ENCODE measurements at places on chromosomes 1 and 21.

- no peak for DNase-seq
Measured at GRCh38 chr1:198845271-198845670, 206.4 kb downstream of the PTPRC start.

GRCh38 chr1:160081261-160081936 is at the start of gene KCNJ9:
KCNJ9 (plus strand) TSS chr1:160081538; CDS start chr1:160084031, 2,493 bp downstream.
- DNase-seq, result no peak

DNA sequence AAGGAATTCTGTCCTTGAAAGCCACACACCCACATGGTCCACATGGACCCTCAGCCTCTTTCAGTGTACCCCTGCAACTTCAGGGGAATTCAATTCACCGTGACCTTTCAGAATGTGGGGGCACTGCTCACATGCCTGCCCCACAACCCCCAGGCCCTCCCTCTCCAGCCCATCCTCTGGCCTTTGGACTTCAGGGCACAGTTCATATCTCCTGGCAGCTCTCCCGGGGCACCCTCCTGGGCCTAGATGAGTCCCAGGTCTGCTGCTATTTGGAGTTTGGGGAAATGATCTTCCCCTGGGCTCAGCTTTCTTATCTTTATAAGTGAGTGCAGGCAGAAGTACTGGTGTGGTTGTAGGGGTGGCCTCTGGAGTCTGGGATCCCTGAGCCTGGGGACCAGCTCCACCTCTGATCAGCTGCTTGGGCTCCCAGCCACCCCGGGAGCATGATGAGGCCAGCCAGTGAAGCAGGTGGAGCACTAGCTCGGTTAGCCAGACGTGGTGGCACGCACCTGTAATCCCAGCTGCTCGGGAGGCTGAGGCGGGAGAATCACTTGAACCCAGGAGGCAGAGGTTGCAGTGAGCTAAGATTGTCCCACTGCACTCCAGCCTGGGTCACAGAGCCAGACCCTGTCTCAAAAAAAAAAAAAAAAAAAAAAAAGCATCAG is 15.8 kb downstream of the C1orf167 start:
- no peak for DNase-seq

DNA sequence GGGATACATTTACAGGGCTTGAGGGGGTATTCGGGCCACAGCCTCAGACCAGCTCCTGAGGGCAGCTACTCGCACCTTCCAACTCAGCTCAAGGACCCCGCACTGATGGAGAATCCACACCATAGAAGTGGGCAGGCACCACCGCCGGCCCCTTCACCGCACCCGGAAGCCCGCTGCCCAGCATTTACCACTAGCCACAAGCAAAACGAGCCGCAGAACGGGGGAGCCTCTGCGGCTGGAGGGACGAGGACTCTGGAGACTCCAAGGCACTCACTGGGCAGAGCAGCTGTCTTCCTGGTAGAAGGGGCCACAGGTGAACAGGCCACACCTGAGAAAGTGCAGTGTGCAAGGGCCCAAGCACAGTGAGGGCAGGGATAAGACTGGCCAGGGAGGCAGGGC is 5.4 kb downstream of the UBE2J2 start:
- DNase-seq, result no peak

DNA sequence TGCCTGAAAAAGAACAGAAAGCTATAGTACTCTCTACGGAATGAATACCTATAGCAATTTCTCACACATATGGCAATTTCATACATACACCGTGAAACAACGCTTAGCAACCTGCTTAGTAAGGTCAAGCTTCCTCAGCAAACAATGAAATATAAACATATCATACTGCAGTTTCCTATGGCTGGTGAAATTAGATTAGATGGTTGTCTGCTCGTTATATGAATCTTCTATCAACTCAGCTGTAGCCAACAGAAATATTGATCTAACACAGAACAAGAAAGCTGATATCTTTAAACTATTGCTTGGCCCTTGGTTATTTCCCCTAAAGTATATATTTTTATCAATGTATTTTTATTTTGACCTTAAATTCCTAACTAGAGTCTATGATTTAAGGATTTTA is 187.8 kb downstream of the SLC44A5 start:
- DNase-seq, result no peak

DNA sequence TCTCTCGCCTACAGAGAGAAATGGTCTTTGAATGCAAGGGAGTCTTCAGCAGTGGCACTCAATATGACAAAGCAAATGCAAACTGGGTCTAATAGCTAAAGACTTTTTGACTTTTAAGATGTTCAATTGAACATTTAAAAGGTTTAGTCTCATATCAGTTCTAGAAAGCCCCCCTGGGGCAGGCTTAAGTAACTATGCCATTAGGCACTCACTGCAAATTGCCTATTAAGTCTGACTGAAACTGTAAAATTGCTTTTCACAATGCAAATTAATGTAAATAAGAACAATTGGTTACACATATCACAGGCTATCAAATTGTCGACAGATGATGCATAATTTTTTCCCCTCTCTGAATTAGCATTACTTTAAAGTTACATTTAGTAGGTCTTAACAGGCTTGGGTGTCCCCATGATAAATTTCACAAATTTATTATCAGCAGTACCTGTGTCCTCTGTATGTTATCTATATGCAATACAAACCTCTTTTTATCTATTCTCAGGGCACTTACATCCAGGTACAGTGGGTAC is 329.1 kb downstream of the LRRIQ3 start:
- DNase-seq, result no peak

GRCh38 chr1:179017383-179018326 is 8.0 kb upstream of the FAM20B start:
- DNase-seq, result no peak

DNA sequence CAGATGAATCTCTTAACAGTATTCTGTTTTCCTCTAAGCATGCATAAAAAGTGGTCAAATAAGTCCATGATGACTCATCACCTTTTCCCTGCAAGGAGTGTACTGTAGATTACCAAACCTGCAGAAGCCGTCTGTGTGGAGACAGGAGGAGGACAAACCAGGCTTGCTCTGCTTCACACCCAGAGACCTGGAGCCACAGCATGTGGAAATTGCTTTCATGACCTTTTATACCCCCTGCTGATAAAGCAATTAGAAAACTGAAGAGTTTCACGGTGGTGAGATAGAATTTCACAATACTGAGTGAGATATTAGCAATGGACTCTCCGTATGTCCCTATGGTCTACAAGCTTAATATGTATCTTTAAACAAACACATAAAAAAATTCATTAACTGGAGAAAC is 9.4 kb downstream of the CORT start:
- peak; percentile 80 for DNase-seq
